NAMALWA (cell line): ENCODE measurements at places on chromosomes 5 and 9.

GRCh38 chr9:130142641-130143040, 29.6 kb upstream of the NCS1 start:
- no peak for DNase-seq

GRCh38 chr5:4222147-4222546, 626.5 kb downstream of the IRX1 start:
- no peak for DNase-seq

GRCh38 chr5:173035904-173036707, 20.0 kb upstream of the CREBRF start:
- no peak for DNase-seq

DNA sequence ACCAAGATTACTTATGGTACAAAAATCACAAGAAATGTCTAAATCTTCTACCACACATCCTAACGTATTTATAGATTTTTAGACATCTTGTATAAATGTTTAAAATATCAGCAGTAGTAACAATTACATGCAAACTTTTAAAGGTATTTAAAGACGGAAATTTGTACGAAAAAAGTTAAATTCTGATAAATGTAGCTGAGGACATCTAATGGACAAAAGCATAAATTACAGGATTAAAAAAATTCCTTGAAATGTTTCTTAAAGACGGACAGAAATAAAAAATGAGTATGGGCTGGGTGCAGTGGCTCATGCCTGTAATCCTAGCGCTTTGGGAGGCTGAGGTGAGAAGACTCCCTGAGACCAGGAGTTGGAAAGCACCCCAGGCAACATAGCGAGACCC, 15.8 kb downstream of the ERCC8 start:
- DNase-seq = peak; percentile 2
